Coronary artery (tissue), 2 donors: ENCODE measurements at places on chromosomes 2 and 18.

- DNase-seq: no peak
Observed at GRCh38 chr2:224982910-224983711, 59.2 kb downstream of the DOCK10 start.

DNA sequence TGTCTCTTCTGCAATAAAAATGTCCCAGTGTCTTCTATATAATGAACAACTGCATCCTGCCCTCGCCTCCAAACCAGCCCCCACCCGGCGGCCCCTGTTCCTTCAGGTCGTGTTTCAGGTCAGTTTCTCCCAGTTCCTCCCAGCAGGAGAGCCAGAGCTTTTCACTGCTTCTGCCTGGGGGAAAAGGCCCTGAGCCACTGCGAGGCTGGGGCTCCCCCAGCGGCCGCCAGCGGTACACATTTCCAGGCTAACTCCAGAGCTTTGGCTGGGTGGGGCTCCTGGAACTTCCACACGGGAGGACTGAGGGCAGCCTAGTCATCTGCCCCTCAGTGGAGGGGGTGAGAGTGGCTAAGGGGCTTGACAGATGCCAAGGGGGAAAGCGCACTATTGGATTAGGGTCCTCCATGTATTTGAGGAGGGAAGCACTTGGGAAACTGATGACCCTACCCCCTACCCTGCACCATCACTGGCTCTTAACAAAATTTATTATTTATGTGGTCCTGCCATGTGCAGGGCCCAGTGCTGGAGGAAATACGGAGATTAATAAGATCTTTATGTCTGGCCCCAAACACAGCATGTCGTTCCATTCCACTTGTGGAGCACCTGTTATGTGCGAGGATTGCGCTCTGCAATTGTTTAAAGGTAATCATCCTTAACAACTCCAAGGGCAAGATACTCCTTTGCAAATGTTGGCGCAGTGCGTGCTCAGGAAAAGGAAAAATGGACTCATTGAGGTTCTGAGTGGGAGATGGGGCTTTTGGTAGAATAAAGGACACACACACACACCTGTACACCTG is 17.3 kb upstream of the CYS1 start:
- no peak for DNase-seq

DNA sequence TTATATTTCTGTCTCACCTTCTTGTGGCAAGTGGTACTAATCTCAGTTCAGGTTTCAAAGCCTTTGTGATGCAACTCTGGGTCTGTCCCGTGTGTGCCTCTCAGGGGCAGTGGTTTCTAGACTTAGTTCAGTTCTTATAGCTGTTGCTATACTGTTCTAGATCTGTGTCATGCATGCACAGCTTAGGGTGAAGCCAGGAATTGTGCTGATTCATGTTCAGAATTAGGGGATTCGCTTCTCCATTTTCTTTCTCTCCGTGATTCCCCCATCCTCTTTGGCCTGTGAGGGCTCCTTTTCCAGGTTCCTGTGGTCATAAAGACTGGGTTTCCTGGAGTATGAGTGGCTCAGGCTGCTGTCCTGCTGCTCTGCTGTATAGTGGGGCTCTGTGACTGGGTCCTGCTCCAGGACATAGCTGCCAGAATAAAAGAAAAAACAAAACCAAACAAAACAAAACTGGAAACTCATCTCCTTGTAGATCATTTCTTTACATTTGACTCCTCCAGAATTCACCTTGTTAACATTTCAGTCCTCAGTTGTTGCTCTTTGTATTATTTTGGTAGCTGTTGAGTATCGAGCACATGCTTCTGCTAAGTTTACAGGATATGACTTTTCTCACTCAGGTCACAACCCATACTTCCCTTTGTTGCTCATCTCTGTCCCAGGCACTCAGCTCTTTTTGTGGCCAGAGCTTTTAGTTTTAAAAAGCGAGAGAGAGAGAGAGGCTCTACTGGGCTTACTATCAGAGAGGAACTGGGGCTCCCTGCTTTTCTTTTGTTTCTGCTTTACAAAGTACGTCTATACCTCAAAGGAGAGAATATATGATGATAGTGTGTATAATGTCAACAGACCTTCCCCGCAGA is 34.2 kb downstream of the CERS6 start:
- DNase-seq: no peak

DNA sequence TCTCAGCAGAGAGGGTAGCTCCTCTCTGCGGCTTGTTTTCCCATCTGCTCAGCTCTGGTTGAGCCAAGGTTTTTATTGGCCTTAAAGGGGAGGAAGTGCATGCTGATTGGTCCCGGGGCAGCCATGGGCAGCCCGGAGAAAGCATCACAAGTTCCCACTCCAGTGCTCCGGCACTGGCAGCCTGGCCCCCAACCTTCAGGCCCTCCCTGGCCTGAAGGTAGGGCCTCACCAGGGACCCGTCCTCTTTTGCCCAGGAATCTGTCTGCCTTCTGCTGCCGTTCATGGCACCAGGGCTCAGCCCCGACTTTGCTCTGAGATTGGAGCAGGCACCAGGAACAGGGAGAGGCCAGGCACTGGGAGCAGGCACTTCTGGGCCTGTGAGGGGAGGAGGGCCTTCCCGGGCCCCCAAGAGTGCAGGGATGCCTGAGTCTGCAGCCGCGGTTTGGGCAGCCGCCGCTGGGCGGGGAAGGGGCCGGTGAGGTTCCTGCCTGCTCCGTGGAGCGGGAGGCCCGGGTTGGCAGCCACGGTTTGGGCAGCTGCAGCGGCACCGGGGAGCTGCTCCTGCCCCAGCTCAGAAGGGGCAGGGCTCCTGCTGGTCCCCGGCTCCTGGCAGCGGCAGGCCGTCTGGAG is 17.5 kb upstream of the ILKAP start:
- no peak for DNase-seq

- no peak for DNase-seq
Observed at GRCh38 chr2:179561702-179562101, 297.1 kb upstream of the SESTD1 start.

GRCh38 chr18:56402872-56403516 is 235.4 kb downstream of the TXNL1 start:
- DNase-seq: no peak

- no peak for DNase-seq
Observed at GRCh38 chr2:40244675-40245074, 207.2 kb downstream of the SLC8A1 start.

DNA sequence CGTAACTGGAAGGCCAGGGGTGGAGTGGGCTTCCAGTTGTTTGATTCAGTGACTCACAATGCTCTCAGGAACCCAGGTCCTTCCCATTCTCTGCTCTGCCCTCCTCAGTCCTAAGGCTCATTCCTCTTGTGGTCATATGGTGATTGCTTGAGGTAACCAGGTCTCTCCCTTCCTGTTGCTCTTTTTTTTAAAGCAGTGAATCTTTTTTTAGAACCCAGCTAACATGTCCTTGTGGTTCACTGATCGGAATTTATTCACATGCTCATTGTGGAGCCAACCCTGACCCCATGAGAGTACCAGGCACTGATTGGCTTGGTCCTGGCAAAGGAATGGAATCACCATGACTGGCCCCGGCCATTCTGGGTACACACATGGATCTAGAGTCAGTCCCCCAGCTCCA is 7.4 kb downstream of the THNSL2 start:
- DNase-seq: no peak
